Stimulated activated CD4-positive, alpha-beta T cell treated with anti-CD3 and anti-CD28 coated beads, Interleukin-4, amount 100 ng/mL, for 4 hours (primary cell): ENCODE measurements at places on chromosomes 2 and 18.

DNA sequence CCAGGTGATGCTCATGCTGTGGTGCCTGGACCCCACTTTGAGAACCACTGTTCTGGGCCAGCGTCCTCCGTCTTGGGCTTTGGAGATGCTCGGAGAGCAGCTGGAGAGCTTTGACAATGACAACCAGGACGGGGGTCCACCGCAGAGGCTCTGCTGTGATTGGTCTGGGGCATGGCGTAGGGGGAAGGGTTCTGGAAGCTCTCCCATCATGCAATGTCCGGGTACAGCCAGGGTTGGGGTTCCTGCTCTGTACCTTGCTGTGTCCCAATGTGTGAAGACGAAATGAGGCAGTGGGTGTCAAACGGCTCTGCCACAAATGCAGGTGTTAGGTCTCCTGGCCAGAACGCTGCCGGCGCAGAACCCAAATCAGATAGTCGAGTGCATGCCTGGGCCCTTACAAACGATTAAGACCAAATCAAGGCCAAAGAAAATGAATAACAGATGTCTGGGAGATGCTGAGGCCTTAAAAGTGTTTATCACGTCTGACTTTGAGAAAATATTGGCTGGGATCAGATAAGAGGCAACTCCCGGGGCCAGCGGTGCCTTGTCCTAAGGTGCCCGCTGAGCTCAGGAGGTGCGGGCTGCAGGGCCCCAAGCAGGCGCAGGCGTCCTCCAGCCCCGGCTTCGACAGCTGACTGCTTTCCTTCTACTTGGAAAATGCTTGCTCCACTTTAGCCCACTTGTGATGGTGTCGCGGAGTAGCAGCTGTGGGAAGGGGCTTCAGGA, 117.2 kb downstream of the VAPA start:
- DNase-seq, result no peak

GRCh38 chr2:195863564-195863963, 205.1 kb downstream of the DNAH7 start:
- no peak for DNase-seq

- DNase-seq, result peak; percentile 60
Measured at GRCh38 chr2:113157118-113157896, 16.5 kb upstream of the PSD4 start.

DNA sequence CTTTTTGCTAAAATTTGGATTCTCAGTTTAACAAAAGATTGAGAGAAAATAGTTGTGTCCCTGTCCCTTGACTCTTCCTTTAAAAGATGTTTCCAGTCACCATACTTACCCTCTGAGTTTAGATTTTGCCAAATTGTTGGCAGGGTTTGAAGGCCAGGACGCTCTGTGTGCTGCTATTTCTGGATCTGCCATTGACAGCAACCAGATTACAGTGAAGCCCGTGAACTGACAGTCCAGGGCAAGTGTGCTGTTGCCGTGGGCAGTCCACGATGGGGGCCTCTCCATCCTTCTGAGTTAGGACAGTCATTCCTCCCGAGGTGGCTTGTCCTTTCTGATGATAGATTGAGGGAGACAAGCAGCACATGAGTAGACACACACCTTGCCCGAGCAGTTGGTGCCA, 89.9 kb downstream of the PTPRM start:
- no peak for DNase-seq

DNA sequence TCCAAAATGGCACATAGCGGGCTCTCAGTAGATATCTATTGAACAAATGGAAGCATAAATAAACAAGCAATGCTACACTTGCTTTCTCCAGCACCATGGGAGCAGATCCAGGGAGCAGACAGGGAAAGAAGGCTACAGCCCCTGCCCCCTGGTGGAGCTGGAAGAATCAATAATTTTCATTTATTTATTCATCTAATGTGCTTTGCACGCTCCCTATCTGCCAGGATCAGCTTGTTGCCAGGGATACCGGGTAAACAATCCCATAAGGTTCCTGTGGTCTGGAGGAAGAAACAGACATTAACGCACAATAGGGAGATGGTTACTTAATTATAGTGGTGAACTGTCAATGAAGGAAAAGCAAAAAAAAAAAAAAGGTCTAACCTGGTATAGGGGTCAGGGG, 40.1 kb upstream of the CLASP1 start:
- DNase-seq, result no peak

DNA sequence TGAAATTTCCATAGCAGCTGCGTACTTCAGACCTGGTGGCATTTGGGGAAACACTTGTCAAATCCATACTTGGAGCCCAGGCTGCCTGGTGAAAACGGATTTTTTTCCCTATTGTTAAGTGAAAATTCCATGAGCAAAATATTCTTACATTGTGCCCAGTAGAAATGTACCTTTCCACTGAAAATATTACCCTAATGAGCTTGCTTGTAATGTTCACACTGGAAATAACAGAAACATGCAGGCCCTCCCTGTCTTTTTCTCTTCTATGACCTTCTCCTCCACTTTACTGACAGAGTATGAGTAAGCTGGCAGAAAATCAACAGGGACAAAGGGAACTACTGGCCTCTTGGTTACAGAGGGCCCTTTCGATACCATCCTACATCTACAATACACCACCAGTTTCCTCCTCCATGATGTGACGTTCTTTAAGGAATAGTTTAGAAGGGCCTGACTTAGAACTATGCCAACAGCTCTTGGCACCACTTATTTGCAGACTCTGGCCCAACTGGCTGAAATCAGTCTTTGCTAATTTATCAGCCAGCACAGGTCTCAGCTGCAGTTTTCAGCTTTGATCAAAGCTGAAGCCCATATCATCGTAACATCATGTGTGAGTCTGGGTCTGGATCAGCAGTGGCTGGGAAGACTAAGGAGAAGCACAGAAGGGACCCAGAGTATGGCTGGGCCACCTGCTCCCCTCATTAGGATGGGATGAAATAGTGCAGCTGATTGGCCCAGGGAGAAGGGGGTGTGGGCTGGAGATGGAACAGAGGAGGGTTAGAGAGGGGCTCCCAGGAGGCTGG, 272.2 kb upstream of the ID2 start:
- no peak for DNase-seq

GRCh38 chr2:74094291-74094690, 53.4 kb downstream of the BOLA3 start:
- no peak for DNase-seq

- DNase-seq, result no peak
Measured at GRCh38 chr2:179932786-179933185, 71.4 kb upstream of the ZNF385B start.

DNA sequence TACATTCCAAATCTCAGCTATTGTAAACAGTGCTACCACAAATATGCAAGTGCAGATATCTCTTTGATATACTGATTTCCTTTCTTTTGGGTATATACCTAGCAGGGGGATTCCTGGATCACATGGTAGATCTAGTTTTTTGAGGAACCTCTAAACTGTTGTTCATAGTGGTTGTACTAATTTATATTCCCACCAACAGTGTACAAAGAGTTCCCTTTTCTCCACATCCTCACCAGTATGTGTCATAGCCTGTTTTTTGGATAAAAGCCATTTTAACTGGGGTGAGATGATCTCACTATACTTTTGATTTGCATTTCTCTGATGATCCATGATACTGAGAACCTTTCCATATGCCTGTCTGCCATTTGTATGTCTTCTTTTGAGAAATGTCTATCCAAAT, 6.3 kb upstream of the CCNT2 start:
- DNase-seq, result no peak

DNA sequence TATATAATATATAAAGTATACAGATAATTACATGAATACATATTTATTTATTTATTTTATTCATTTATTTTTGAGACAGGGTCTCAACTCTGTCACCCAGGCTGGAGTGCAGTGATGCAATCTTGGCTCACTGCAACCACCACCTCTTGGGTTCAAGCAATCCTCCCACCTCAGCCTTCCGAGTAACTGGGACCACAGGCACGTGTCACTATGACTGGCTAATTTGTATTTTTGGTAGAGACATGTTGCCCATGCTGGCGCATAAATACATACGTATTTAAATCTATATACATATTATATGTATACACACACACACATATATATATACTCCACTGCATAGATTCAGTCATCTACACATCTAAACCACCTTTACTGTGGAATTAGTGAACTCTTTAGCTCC, 20.6 kb upstream of the NDUFV2 start:
- no peak for DNase-seq

DNA sequence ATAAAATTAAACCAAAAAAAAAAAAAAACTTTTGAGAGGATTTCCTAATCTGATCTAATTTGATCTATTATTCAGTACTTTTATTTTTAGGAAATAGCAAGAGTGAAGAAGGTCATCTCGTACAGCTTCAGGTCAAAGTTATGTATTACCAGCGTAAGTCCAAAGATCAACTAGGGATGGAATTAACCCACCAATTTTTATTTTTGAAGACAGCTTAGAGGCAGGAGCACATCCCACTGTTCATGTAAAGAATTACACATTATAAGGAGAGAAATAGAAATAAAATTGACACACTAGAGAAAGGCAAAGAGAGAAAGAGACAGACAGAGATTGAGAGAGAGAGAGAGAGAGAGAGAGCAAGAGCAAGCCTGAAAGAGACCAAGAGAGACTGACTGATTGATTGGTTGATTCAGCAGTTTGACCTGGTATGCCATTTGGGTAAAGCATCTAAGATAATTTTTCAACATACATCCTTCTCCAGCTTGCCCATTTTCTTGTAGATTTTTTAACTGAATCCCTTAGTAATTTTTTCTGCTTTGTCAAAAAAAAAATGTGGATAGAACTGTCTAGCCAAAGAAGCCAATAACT, 25.1 kb downstream of the DOCK10 start:
- no peak for DNase-seq

- no peak for DNase-seq
Measured at GRCh38 chr2:45229411-45229810, 220.2 kb upstream of the SIX2 start.

GRCh38 chr2:241217320-241218031, 29.0 kb downstream of the ANO7 start:
- peak; percentile 11 for DNase-seq

- DNase-seq, result no peak
Measured at GRCh38 chr2:120842456-120843439, 107.1 kb downstream of the GLI2 start.

DNA sequence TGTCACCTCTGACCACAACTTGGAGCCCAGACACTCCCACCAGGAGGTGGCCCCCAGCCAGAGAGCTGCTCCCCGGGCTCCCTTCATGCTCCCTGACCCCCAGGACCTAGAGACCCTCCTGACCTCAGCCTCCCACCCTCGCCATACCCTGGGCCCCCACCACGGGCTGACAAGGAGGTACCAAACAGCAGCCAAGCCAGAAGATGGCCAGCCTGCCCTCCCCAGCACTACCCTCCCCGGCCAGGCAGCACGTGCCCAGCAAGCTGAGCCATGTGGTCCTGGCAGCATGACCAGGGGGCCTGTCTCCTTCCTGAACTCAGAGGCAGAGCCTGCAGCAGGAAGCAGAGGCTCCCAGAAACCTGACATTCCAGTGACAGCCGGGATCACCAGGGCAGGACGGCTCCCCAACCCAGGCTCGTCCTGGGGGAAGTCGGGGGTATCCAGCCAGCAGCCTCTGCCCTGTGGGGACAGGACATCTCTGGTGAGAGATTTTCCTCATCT, 69.4 kb upstream of the GPC1 start:
- no peak for DNase-seq

DNA sequence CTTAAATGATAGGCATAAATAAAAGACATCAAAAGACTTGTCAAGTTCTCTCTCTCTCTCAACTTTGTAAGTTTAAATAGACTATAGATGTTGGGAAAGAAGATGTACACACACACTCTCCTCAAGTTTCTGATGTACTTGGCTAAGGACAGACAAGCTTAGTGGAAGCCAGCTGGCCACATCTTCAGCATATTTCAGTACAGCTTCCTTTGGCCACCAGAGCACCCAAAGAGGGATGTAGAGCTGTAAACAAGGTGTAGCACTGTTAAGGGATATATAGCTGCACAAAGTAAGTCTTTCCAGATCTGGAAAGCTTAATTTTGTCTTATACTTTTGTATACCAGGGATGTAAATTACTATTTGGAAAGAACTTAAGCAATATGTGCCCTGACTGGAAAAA, 64.3 kb upstream of the MSTN start:
- no peak for DNase-seq

DNA sequence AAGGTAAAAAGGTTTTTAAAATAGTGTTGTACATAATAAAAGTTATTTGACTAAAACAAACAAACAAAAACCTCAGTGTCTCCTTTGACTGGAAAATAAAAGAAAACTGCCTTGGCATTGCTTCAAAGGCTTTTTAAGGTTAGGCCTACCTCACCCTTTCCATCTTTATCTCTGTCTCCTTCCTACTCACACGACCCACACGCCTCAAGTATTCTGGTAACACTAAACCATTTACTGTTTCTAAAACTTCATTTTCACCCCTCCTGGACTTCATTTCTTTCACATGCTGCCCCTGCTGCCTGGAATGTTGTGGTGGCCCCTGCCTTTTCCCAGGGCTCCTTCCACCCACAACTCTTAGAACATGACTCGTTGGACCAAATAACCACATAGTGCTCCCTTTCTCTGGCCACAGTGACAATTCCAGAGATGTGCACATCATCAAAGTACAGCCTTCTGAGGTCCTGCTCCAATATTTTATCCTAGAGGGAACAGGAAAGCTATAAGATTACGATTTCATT, 54.0 kb downstream of the ERBB4 start:
- no peak for DNase-seq

DNA sequence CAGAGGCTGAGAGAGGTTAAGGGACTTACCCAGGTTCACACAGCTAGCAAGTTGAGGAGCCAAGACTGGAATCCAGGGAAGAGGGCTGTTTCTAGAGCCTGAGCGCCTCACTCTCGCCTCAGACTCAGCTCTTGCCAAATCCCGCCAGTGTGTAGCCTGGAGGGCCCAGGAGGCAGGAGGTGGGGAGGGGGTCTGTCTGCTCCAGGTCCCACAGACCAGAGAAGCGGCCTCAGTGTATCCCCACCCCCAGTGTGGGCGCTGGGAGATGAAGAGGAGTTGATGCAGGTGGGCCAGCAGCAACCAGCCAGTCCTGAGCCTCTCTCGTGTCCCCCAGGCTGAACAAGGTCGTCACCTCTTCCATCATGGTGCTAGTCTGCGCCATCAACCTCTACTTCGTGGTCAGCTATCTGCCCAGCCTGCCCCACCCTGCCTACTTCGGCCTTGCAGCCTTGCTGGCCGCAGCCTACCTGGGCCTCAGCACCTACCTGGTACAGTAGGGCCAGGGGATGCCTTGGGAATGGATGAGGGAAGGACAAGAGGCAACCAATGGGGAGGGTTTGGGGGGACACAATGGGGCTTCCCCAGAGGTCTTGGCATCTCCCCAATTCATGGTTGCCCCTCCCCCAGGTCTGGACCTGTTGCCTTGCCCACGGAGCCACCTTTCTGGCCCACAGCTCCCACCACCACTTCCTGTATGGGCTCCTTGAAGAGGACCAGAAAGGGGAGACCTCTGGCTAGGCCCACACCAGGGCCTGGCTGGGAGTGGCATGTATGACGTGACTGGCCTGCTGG, 5.2 kb upstream of the CTDSP1 start:
- DNase-seq, result no peak

GRCh38 chr2:138648606-138649005, 131.6 kb downstream of the NXPH2 start:
- DNase-seq, result no peak

DNA sequence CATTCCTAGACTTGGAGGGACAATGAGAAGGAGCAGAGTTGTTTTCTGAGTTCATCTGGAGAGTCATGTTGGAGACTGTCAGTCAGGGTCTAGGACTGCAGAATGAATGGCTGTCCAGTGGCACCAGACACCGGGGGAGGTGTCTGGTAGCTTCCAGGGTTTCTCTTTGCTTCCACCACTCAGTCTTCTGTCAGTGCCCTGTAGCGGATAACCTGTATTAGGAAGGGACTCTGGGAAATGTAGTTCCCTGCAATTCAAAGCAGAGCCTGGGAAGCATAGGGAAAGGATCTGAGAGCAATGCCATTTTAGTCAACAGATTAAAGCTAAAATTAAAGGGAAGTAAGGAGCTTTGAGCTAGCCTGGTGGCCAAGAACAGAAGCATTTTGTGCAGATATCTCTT, 257.9 kb downstream of the THSD7B start:
- DNase-seq, result no peak
